Stimulated activated CD4-positive, alpha-beta T cell treated with anti-CD3 and anti-CD28 coated beads, Interleukin-4, amount 100 ng/mL, for 24 hours (primary cell): ENCODE measurements at places on chromosomes 2 and 18.
A peak's percentile ranks its signal among the peaks of the same experiment; 100 is the strongest.

GRCh38 chr2:147716906-147717305 lies 127.9 kb upstream of the ACVR2A start:
- no peak for DNase-seq

- no peak for DNase-seq
These were observed 16.9 kb downstream of the GPR55 start for GRCh38 chr2:230908092-230908594.

DNA sequence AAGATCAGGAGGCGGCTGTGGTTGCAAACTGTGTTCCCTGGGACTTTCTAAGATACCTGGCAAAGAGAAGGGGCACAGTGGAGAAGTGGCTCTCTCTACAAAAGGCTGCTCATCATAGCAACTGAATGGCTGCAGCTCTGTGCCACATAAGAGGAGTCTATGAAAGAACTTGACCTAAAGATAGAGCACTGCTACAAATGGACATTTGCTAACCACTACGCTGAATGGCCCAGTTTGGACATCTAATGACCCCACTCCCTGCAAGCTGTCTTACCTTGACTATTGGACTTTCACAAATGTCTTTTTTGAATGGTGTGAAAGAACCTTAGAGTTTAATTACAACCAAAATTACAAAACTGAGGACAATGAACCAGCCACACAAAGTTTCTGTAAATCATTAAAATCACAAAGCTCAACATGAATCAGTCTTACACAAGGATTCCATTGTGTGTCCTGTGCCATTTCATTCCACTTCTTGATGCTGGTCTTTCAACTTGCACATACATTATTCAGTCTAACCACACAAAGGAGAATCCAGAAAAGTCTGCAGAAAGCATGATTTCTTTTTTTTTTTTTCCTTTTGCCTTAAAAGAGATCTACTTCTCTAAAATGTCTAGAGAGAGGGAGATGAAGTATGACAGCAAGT lies 154.0 kb downstream of the LAMA1 start:
- no peak for DNase-seq

DNA sequence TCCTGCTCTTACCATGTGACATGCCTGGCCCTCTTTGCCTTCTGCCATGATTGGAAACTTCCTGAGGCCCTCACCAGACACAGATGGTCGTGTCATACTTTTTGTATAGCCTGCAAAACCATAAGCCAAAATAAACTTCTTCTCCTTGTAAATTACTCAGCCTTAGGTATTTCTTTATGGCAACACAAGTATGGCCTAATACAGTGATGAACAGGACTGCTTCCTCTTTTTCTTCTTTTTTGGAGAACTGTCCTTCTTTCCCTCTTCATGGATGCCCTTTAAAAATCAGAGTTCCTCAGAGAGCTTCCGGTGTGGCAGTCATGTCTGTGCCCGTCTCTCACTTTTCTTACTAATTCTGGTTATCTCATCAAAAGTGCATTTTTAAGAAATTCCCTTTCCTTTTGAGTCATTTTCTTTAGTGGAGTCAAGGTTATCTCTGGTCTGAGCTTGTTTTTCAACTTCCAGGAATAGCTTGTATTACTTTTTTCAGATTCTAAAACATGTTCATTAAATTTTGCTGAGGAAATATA lies 9.2 kb upstream of the IL1A start:
- no peak for DNase-seq

DNA sequence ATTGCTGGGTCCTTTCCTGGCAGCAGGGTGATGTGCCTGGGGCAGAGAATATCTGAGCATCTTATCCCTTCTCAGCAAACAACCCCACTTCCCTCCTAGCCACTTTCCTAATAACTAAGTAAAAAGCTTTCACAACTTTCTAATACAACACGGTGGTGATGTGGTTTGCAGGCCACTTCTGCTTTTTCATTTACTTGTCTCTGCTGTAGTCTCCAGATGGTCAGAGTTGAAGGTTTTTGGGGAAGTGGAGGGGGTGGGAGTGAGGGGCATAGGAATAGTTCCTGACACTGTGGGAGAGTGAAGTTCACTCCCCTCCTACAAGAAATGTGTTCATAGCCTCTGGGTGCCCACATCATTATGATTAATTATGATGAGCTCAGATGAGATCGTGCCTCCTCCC lies 11.6 kb downstream of the OXER1 start:
- DNase-seq, result no peak

GRCh38 chr2:208392300-208392699 lies 14.3 kb upstream of the PTH2R start:
- no peak for DNase-seq

DNA sequence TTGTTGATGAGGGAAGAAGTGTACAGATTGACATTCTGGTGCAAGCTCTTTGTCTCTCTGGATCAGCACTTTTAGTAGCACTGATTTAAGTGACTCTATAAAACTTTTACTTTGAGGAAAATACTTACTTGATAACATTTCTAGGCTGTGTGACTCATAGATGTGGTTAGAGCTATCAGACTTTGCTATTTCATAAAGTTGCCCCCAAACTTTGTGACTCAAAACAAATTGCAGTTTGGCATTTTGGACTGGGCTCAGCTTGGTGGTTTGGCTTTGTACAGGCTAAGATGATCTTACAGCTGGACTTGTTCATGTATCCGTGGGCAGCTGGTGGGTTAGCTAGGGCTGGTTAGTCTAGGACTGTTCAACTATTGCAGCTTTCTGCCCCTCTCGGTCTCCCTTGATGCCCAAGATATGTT lies 42.1 kb upstream of the GLS start:
- DNase-seq, result peak; percentile 31

- DNase-seq, result no peak
These were observed 547.0 kb downstream of the MBD2 start for GRCh38 chr18:53677480-53677879.

DNA sequence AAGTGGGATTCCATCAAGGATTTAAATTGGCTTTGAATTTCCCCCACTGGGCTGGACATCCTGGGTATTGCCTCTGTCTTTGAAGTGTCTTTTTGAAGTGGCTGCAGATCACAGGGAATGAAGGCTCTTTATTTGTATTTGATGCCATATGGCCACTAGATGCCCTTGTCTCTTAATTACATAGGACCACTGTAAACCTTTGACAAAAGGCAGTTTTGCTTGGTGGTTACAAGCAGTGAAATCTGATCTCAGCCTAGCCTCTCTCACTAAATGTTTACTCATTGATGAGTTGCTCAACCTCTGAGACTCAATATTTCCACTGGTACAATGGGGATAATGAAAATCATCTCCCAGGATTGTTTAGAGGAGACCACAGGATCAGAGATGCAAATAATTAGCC lies 102.2 kb downstream of the INSIG2 start:
- DNase-seq, result no peak

DNA sequence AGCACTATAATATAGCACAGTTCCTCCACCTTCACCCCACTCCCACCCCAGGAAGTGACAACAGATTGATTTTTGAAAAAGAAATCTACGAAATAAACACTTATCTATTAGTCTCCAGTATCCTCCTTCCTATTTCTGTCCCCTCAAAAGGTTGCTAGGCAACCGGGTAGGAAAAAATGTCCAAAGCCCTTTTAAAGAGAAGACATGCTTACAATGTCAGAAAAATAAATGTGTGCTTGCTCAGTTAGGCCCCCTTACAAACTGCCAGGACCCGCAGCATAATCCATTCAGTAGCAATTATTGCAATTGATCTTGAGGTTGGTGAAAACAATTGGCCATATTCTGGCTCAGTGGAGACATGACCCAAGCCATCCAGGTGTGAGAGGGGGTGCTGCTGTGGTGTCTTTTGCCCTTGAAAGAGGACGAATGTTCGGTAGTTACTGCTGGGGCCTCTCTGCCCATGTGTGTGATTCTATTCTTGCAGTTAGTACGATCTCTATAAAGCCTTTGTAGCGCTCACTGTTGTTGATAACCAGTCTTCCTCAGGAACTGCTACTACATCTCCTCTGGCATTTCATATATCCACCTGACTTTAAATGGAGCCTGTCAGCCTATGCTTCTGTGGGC lies 144.3 kb downstream of the MYO3B start:
- no peak for DNase-seq

DNA sequence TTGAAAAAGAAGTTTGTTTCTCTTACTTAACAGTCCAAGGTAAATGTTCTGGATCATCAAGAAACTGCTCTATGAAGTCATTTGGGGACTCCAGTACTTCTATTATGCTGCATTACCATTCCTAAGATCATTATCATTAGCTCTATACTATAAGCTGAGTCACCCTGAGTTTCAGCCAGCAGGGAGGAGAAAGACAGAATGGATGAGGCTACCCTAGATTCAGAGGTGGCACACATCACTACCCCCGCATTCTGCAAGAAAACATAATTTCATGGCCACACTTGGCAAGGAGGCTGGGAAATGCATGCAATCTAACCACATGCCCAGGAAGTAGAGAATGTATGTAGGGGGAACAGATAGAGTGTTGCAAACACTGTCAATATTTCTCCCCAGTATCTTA lies 16.6 kb upstream of the LNPK start:
- DNase-seq, result no peak

- DNase-seq, result no peak
These were observed 7.8 kb upstream of the NPPC start for GRCh38 chr2:231933916-231934401.

GRCh38 chr18:75492852-75493251 lies 65.3 kb upstream of the SMIM21 start:
- DNase-seq, result no peak

DNA sequence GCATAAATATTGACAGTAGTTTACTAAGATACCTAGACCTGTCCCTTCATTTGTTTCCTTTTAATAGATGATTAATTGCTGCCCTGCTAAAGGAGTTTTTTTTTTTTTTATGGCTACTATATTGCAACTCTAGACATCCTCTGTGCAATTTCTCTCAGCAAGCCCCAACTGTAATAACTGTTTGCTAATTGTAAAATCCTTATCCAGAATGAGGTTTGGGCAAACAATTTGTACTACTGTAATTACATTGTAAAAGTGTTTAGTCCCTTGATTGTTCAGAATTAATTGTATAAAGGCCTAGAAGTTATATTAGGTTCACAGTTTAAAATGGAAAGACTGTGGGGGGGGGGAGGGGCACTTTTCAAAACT lies 3.7 kb upstream of the MEIS1 start:
- no peak for DNase-seq

- DNase-seq, result no peak
These were observed 62.9 kb downstream of the SETBP1 start for GRCh38 chr18:44743631-44744030.

GRCh38 chr2:228377533-228377932 lies 196.0 kb upstream of the SPHKAP start:
- DNase-seq, result no peak

DNA sequence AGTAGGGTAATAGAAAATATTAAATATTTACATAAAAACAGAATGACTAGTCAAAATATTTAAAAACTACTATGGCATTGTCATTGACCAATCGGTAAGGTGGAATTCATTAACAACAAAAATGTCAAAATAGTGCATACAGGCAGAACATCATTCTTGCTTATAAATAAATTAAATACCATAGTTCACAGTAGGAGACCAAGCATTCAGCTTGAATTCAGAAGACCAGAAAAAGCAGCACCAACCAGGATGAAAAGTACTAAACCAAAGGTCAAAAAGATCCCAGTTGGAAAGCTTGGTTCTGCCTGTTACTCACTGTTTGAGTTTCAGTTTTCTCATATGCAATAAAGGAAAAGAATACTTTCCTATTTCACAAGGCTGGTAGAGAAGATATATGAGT lies 244.3 kb downstream of the OSR1 start:
- DNase-seq, result no peak

- no peak for DNase-seq
These were observed 19.7 kb downstream of the CLUL1 start for GRCh38 chr18:616380-616995.

- no peak for DNase-seq
These were observed 136.4 kb downstream of the SCG2 start for GRCh38 chr2:223465793-223466192.

GRCh38 chr2:254241-254640 lies 9.6 kb downstream of the SH3YL1 start:
- DNase-seq, result no peak

GRCh38 chr18:6236258-6236657 lies 178.5 kb downstream of the L3MBTL4 start:
- no peak for DNase-seq

DNA sequence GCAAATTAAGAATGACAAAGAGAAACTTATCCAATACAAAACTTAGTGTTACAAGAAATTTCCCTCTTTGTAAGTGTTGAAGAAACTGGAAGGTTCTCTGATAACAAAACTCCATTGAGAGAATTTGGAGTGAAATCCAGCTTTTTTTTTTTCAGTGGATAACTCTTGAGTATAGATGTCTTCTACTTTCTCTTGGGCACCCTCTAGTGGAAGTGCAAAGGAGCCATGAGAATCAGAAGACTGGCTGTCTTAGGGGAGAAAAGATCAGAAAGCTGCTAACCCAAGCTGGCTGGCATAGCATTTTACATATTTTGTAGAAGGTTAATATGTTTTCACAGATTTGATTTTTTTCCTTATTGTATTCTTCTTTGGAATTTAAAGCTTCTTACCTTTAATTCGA lies 138.8 kb upstream of the SATB2 start:
- DNase-seq, result no peak

- no peak for DNase-seq
These were observed 137.4 kb upstream of the SH3BP4 start for GRCh38 chr2:234814374-234814773.

DNA sequence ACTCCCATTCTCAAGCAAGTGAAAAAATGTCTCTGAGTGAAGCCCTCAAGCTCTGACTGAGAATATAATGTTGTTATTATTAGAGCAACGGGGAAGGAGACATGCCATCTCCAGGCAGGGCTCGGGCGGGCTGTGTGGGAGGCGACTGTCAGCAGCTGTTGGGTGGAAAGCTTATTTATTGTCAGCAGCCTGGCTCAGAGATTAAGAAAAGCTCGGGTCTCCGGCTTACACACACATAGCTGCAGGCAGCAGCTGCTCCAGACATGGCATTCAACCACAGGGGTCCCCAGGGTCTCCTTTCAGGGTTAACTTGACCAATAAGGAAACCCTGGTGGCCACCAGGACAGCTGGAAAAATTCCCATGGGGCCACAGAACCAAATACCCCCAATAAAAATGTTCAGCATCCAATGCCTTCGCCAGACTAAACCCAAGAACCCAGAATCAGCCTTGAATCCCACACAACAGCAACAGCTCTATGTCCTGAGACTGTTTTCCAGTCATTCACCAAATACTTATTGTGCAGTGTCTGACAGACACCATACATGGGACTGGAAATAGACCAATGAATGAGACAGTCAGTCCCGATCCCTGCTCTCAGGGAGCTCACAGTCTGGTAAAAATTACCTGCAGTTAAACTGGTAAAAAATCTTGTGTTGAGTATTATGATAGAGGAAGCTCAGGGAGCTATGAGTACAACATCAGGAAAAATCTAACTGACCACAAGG lies 70.5 kb upstream of the RTN4 start:
- DNase-seq, result no peak

GRCh38 chr18:3924455-3924854 lies 474.5 kb downstream of the TGIF1 start:
- no peak for DNase-seq

- DNase-seq, result no peak
These were observed 158.6 kb upstream of the TWIST2 start for GRCh38 chr2:238689331-238689730.
